ENCODE measurements at places on chromosomes 6 and 20.

- no peak for DNase-seq
Observed at GRCh38 chr6:21726676-21727075, 133.1 kb downstream of the SOX4 start.

DNA sequence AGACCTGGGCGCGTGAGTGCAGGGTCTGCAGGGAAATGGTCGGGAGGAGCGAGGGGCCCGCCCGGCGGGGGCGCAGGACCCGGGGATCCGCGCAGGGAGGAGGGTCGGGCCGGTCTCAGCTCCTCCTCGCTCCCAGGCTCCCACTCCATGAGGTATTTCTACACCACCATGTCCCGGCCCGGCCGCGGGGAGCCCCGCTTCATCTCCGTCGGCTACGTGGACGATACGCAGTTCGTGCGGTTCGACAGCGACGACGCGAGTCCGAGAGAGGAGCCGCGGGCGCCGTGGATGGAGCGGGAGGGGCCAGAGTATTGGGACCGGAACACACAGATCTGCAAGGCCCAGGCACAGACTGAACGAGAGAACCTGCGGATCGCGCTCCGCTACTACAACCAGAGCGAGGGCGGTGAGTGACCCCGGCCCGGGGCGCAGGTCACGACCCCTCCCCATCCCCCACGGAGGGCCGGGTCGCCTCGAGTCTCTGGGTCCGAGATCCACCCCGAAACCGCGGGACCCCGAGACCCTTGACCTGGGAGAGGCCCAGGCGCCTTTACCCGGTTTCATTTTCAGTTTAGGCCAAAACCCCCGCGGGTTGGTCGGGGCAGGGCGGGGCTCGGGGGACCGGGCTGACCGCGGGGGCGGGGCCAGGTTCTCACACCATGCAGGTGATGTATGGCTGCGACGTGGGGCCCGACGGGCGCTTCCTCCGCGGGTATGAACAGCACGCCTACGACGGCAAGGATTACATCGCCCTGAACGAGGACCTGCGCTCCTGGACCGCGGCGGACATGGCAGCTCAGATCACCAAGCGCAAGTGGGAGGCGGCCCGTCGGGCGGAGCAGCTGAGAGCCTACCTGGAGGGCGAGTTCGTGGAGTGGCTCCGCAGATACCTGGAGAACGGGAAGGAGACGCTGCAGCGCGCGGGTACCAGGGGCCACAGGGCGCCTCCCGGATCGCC lies 54.2 kb upstream of the HLA-A start:
- DNase-seq = peak; percentile 83

- no peak for DNase-seq
Observed at GRCh38 chr6:96743496-96743895, 93.8 kb downstream of the GPR63 start.

DNA sequence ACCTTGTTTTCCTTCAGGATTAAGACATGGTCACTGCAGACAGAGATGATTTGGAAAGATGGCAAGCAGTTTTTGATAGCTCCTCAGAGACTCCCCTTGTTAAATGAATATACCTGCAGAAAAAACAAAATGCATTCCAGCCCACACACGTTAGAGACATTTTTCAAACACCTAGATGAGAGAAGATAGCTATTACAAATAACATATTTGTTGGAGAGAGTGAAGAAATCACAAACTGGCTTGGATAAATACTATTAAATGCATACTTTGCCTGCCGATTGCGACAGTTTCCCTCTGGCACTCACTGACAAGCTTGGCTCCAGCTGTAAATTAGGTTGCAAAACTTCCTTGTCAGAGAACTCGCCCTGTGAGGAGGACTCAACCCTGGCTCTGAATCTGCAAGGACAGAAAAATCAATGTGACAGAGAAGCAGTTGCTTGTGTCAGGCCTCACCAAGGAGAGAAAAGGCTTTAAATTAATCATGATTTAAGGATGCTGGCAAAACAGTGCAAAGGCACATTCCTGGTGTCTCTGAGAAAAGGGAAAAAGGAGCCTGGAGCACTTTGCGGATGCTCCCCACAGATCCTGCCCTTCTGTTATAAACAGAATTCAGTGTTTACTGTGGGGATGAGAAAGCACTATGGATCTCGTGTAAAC lies 423.7 kb upstream of the MARCKS start:
- no peak for DNase-seq

DNA sequence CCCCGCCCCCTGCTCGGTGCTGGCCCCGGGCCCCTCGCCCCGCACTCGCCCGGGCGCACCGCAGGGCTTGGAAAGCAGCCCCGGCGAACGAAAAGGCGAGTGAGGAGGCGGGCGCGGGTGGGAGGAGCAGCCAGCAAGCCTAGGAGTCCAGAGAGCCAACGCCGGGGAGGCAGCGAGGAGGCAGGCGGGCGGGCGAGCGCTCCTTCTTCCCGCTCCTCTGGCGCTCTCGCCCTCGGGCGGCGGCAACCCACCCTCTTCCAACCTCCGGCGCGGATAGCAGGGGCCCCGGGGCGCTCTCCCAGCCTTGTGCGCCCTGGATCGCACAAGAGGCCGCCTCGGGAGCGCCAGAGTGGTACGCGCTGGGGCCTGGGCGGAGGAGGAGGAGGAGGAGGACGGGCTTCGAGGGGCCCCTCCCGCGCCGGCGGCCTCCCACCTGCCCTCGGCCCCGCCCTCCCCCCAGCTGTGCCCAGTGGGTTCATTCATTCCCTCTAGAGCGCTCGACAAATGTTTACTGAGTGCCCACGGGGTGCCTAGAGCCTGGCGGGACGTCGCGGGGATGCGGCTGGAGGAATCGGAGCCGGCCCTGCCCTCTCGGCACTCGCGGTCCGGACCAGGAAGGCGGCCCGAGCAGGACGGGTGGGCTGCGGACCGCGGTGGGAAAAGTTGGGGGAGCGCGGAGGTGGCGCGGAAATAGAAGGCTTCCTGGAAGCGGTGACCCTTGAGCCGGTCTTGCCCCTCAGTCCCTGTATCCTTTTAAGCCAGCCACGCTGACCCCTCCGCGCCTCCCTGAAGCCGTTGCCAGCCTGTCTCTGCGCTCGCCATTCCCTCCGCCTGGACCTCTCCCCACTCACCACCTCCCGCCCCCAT lies at the start of gene BMP7:
BMP7 (minus strand) TSS at position 351 of the 867 bp plus-strand sequence. CDS start 519 bp downstream, outside the sequence.
- no peak for DNase-seq

Measured in T-helper 17 cell (primary cell).